ENCODE measurements at places on chromosomes 1 and 21. TPM values are rescaled to one million over a fixed set of nuclear protein-coding genes. Genes with fewer than 3 reads are reported as not detected.
A peak's percentile ranks its signal among the peaks of the same experiment; 100 is the strongest.

FYB2 gene
- 4.7 TPM for total RNA-seq

PTPN22 gene
- 51.1 TPM for total RNA-seq

OR6K3 gene
- not detected for total RNA-seq

NBPF15 gene
- total RNA-seq = 6.1 TPM

TSPAN2 gene
- total RNA-seq = 4.5 TPM

BATF3 gene
- 21.6 TPM for total RNA-seq

PDIK1L gene
- total RNA-seq = 11.9 TPM

LTN1 gene
- 20.9 TPM for total RNA-seq

DNA sequence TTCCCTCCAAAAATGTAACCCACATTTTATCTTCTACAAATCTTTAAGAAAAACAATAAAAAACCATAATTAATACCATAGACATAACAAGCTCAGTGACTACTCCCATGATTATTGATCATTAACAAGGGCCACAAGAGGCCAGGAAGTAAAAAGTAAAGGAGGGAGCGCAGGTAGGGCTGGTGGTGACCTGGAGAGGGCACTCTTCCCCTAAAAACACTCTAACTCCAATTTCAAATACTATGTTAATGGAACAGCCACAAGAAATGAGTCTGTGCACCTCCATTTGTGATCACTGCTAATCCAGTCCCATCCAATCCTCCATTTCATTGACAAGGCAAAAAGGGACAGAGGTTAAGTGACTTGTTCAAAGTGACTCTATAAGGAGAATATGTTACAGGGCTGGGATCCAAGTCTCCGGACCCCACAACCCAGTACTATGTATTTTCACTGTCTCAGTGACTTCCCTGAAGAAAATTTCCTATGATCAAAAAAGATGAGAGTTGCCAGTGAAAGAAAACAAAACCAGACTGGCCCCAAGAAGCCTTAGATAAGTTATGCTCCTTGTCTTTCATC lies 41.2 kb upstream of the CFAP298 start:
- DNase-seq = peak; percentile 30

DNA sequence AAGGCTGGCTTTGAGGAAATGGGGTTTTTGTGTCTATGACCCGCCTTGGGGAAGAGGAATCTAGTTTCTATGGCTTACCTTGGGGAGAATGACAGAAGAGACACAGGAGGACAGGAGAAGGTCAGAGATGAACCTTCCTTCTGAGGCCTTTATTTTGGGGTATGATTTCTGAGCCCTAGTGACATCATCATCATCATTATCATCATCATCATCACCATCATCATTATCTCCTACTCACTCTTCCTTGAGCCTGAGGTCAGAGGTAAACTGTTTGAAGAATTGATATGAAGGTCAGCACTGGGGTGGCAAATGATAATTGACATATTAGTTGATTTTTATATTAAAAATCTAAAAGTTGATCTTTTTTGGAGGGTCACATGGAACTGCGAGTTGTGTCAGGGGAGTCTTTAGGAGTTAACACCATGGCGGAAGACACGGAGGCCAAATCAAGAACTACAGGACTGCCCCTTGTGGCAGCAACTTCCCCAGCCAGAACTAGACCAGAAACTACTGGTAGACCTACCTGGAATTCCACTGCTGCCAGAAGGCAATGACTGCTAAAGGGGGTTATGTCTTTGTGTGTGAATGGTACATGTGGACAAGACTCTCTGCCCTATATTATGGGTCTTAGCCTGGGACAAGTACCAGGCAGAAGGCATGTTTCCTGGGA lies 49.8 kb upstream of the WLS start:
- no peak for DNase-seq

DNA sequence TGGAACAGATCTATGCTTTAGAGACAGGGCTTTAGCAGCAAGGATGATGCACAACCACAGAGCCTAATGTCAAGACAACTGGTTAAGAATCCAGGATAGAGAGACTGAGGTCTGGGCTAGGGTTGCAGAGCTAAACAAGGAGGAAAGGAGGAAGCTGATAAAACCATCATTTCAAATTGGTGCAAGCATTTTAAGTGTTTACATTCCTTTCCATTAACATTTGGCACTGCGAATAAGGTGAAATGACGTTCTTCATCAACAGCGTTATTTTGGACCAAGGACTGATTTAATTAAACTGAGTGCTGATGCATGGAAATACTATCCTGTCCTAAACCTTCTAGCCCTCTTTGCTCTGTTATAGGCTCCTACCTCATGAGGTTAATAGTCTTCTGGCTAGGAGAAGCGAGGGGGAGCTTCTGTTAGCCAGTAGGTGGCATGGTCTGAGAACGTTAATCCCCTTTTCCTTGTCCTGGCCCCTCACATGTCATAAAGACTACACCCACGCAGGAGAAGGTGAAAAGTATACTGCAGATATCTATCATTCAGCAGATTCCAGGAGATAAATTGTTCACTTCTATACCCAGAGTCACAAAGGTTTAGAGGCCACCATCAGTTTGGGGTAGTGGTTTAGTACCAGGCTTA lies 7.6 kb upstream of the C1orf21 start:
- DNase-seq = no peak

DNA sequence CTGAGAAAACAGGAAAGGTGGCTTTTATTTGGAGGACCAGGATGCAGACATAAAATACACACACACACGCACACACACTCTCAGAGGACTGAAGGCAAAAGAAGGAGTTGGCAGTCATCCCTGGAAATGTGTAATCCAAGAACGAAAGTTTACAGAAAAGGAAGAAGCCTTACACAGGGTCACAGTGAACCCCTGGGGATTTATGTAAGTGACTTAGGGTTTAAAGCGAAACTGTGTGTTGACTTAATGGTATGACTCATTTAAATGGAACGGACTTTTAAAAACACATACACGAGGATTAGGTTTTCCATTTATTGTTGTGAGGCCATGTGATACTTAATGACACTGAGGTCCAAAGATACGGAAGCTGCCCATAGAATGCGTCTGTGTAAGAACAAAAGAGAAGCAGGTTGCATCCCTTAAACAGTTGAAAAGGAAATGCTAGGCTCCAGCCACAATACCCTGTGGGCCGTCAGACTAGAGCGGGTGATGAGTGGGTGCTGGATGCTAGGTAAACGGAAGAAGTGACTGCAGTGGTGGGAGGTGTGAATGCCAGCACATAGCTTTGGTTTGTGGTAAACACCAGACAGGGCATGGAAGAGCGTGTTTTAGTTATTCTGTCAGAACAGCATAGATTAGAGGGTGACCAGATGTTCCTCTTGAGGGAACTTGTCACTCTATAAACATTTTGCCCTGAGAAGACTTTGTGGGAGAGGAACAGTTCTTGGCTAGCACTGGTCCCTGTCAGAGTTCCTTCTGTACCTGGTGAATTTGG lies 21.6 kb upstream of the BCL10 start:
- no peak for DNase-seq

DNA sequence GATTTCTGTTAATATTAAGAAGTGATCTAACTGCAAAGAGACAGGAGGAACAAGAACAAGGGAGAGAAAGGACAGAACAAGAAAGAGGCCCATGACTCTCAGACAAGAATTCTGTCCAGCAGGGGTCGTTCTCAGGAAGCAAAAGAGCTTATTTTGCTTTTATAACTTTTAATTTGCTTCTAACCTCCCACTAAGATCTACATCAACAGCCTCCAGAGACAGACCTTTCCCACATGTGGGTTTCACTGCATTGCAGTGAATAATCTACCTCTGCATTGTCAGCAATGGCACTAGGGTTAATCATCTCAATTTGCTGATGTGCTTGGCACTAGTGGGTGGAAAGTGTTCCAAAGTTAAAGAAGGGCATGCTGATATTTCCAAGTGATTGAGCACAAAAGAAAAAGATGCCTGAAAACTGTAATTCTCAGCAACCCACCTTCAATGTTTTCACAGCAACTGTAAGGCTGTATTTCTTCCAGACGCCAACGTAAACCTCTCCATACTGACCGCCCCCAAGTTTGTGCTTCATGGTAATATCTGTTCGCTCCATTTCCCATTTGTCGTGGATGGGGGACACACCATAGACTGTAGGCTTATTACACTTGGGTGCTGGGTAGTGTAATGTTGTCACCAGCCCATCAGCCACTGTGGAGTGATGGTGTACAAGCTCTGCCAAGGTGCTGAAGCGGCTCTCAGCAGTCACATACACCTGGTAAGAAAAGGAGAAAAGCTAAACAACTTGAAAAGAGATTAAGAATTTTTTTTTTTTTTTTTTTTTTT lies 39.5 kb downstream of the TOR3A start:
- peak; percentile 55 for DNase-seq

- DNase-seq = no peak
Measured at GRCh38 chr1:156153362-156153761, at the start of gene SEMA4A. SEMA4A (plus strand) TSS chr1:156153585; CDS start chr1:156154579, 994 bp downstream.

DNA sequence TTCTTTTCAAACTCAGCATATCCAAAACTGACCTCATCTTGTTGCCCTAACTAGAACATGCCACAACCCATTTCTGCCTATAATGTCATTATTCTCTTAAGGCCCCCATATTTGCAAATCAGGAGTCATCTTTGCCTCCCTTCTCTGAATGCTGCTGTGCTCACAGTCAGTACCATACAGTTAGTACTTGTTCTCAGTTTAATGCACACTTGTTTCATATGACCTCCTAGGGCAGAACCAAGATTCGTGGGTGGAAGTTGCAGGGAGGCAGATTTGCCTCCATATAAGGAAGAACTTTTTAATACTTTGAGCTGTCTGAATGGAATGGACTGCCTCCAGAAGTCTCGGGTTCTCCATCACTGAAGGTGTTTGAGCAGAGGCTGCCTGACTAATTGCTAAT lies 9.2 kb downstream of the CAP1 start:
- DNase-seq = no peak

DNA sequence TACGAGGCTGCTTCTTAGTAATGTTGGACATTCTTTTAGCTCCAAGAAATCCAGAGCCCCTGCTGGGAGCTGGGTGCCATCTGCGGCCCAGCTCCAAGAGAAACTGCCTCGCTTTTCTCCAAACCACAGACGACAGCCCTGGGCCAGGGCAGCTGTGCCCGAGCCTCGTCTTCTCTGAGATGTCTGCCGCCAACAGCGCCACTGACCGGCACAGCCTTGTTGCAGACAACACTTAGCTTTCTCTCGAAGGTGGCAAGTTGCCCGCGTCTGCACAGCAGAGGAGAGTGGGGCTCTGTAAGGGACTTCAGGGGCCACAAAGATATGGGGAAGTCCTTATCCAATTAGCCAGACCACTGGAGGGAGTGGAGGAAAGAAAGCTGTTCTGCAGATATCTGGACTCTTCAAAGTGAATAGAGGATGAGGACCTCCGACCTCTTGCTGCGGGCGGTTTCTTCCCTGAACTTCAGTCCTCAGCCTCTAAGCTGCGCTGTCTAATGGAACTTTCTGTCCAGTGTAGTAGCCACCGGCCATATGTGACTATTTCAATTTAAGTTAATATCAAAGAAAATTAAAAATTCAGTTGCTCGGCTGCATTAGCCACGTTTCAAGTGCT lies 63.9 kb upstream of the DISP3 start:
- DNase-seq = no peak
